ENCODE measurements at places on chromosomes 6 and 20. TPM values are rescaled to one million over a fixed set of nuclear protein-coding genes. Genes with fewer than 3 reads are reported as not detected.

GRCh38 chr6:46327779-46328178 is 157.0 kb upstream of the ENPP5 start:
- peak; percentile 10 for DNase-seq

- DNase-seq, result no peak
These were observed 82.6 kb upstream of the BMP5 start for GRCh38 chr6:55957961-55958422.

DNA sequence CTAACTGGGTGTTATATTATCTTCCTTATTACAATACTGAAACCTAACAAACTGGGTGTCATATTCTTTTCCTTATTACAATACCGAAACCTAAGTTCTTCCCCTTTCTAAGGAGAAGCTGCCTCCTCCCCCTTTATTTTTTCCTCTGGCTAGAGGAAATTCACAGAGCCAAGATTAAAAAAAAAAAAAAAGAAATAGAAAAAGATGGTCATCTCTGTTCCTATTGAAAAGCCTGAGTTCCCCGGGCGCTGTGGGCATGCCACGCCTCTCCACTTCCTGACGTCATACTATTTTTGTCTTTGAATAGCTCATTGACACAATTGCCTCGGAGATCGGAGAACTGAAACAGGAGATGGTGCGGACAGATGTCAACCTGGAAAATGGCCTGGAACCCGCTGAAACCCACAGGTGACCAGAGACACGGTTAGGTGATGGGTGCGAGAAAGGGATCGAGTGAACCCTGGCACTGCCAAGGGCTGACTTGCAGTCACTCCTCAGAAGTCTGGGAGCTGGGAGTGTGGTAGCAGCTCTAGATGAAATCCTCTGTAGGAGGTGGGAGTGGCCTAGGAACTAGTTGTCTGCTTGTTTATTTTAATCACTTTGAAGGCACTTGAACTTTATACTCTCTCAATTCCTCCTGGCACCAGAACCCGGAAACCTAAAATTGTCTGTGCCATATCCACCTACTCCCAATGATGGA is 82.2 kb upstream of the NAA20 start:
- peak; percentile 81 for DNase-seq

DNA sequence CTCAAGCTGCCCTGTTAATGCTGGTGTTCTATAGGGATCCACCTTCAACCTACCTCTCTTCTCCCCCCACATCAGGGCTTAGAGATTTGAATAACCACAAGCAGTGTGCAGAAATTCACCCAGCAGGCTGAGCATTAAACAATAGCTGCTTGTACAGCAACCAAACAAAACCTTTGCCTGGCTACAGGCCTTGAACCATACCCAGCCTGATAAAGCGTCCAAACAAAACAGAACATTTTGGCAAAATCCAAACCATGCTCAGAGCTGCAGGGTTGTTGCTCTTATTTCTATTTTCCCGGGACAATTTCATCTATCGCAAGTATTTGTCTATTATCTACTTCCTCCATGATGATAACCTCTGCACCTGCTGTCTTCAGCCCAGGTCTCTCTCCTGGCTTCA is 142.3 kb downstream of the UNC5CL start:
- no peak for DNase-seq

DNA sequence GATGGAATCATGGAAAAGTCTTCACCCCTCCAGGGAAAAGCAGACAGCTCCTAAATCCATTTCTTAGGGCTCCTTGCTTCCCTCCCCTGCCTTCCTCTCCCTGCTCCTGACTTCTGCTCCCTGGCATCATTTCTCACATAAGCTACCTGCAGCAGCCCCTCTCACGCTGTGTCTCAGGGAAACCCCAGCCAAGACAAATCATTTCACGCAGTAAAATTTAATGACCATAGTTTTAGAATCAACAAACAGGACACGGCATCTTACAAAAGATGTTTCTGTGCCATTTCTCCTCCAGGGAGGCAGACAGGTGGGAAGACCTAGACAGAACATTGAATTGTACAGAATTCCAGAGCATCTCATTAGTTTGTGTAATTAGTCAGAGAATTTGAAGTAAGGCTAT is 16.5 kb upstream of the FOXQ1 start:
- no peak for DNase-seq

DNA sequence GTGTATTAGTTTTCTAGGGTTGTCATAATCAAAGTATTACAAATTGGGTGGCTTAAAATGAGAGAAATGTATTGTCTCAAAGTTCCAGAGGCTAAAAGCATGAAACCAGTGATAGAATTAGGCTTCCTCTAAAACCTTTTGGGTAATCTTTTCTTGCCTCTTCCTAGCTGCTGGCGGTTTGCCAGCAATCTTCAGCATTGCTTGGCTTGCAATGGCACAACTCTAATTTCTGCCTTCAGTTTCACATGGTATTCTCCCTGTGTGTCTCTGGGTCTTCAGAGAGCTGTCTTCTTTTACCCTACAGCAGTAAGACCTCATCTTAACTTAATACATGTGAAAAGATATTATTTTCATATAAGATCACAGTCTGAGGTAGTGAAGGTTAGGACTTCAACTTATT is 479.1 kb upstream of the GJE1 start:
- DNase-seq, result no peak

GRCh38 chr20:19083136-19083621 is 129.3 kb upstream of the SLC24A3 start:
- DNase-seq, result no peak

DNA sequence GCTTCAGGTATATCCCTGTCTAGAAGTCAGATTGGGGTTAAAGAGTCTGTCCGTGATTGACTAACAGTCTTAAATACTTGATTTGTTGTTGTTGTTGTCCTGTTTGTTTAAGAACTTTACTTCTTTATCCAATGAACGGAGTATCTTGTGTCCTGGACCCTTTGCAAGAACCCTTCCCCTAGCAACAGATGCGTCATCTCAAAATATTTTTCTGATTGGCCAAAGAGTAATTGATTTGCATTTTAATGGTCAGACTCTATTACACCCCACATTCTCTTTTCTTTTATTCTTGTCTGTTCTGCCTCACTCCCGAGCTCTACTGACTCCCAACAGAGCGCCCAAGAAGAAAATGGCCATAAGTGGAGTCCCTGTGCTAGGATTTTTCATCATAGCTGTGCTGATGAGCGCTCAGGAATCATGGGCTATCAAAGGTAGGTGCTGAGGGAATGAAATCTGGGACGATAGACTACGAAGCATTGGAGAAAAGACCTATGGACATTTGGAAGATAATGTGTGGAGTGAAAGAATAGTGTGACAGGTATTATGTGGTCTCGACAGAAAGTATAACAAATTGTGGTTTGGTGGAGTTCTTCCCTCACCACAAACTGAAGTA is at the start of gene HLA-DRA:
Gene HLA-DRA (plus strand): TSS at position 286 of the 613 bp plus-strand sequence. CDS start 64 bp downstream, at position 350.
- no peak for DNase-seq

GRCh38 chr6:105881608-105882007 is 204.5 kb upstream of the PRDM1 start:
- no peak for DNase-seq

- DNase-seq, result peak; percentile 62
These were observed 53.7 kb downstream of the BMP7 start for GRCh38 chr20:57212534-57213276.

GRCh38 chr6:30685157-30686008 is 1.1 kb downstream of the PPP1R18 start:
- peak; percentile 32 for DNase-seq

- no peak for DNase-seq
These were observed 33.6 kb upstream of the NRSN1 start for GRCh38 chr6:24092407-24092806.

GRCh38 chr20:5136096-5136495 is 9.3 kb downstream of the CDS2 start:
- no peak for DNase-seq

DNA sequence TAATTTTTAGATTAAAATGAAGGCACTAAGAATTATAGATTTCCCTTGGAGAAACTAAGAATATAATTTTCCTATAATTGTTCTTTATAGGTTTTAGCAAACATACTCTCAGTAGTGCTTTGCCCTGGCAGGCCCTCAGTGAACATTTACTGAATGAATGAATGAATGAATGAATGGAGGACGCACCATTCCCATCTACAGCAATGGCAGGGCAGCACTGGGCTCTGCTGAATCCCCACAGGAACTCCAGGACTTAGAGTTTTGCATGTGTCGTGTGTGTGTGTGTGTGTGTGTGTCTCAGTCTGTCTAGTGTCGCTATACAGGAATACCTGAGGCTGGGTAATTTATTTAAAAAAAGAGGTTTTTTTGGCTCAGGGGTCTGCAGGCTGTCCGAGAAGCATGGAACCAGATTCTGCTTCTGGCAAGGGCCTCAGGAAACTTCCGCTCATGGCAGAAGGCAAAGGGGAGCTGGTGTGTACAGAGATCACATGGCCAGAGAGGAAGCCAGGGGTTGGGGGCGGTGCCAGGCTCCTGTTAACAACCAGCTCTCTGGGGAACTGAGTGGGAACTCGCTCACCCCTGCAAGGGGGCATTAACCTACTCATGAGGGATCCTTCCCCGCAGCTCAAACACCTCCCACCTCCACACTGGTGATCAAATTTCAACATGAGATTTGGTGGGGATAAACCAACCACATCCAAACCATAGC is 20.1 kb downstream of the RNASET2 start:
- DNase-seq, result no peak

DNA sequence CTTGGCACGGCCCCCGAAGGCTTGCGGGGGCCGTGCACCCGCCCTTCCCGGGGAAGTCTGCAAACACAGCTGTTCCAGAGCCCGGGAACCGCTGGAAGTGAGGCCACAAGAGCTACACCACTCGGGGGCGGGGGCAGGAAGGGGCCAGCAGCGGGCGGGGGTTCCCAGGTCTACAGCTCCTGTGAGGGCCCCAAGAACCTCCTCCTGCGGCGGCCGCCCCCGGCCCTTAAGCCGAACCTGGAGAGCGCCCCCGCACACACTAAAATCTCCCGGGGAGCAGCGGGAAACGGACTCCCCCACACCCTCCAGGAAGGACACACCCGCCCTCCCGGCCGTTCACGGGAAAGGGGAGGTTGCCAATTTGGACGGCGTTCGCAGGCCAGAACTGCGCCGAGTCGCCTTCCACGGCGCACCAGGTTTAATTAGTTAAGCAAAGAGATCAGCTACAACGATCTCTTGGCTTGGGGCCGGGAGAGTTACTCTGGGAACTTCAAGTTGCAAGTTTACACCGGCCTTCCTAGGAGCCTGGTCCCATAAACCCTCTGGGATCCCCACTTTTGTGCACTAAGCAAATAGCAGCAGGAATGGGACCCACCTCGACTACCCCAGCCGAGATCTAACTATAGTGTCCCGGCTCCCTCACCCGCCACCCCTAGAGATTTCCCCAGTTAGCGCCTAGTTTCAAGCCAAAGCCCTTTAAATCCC is 1.7 kb downstream of the JAG1 start:
- DNase-seq, result peak; percentile 68

GRCh38 chr6:125930765-125931418 is 25.7 kb upstream of the HINT3 start:
- DNase-seq, result no peak

DNA sequence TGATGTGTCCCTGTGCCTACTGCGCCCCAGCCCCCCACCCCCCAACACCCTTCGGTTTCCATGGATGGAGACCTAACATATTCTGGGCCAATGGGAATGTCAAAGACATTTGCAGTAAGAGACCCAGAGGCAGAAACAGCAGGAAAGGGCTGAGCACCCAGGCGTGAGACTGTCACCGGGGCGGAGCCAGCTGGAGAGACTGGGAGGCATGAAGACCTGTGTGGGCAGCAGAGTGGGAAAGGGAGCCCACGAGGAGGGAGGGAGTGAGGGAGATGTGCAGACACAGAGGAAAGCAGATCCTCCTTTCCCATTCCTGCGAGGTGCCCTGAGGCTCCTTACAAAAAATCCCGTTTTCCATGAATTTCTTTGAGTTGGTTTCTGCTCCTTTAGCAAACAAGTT is 150.2 kb downstream of the FOXC1 start:
- DNase-seq, result no peak

GRCh38 chr6:117346142-117346930 is 79.4 kb downstream of the ROS1 start:
- DNase-seq, result no peak

DNA sequence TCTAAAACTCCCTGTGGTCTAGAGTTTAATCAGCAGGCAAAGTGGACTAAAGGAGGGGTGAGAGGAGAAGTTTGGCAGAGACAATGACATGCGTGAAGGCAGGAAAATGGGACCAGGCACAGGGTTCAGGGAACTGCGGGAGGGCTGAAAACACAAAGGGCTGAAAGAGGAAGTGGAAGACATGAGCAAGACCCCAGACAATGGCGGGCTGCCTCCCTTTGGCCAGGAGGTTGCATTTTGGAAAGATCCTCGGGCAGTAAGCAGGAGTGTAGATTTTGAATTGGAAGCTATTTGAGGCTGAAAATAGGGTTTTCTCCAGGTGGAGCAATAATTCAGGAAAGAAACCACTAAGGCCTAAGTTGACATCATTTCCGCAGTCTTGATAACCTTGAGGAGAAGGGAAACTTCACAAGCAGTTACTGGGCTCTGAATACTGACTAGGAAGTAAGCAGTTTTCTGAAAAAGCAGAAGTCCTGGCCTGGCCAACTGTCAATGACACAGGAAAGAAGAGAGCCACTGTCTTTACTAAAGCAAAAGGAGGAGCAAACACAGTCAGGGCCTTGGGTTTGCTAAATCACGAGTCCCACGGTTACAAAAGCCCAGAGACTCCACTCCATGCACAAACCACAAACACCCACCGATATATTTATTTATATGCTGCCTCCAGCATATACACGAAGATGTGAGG is 3.4 kb downstream of the LY86 start:
- DNase-seq, result peak; percentile 40

GRCh38 chr6:133697666-133698065 is 191.2 kb upstream of the TCF21 start:
- no peak for DNase-seq

Gene RSPH9
- 0.11 TPM for total RNA-seq

Gene DAAM2
- 9.8 TPM for total RNA-seq

Gene FILIP1
- total RNA-seq, result 0.98 TPM

Gene WFDC5
- total RNA-seq, result not detected

Gene ZSCAN23
- 2.2 TPM for total RNA-seq

Gene ARG1
- total RNA-seq, result not detected

Gene CLVS2
- 0.06 TPM for total RNA-seq

Gene TTK
- total RNA-seq, result 1.9 TPM

Measured in left colon (tissue), 2 donors.